ENCODE measurements at places on chromosomes 16 and 17.
A peak's percentile ranks its signal among the peaks of the same experiment; 100 is the strongest.

DNA sequence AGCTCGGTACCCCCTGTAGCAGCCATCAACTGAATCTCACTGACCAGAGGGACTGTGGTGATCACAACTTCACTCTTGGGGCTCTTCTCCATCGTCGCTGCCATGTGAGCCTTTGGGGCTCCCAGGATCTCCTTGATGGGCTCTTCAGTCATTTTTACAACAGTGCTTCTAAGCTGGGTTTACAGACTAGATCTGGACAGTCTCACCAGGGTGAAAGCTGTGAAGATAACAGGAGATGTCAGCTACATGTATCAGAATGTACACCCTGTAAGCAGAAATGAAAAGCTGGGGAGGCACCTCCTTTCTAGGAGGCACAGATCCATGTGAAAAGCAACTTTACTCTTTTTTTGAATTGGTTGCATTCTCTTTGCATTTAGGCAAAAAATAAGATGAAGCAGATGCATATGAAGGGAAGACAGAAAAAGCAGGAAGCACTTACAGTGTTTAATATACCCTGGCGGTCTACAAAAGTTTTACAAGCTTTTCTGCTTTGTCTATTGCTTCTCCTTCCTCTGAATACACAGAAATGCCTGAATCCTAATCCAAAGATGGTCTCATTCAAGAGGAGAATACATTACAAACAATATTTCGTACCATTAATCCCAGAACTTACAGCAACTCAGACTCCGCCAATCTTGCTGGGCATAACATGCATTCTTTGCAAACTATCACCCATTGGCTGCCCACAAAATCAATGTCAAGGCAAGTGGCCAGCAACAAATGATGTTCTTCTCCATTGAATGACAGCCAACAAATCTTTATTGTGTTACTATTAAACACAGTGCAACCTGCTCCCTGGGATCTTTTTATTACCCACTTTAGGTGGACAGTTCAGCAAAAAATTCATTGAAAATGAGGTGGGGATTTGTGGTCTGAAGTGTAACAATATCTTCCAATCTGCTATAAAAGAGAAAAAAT, 1.5 kb downstream of the TMEM100 start:
- no peak for DNase-seq

DNA sequence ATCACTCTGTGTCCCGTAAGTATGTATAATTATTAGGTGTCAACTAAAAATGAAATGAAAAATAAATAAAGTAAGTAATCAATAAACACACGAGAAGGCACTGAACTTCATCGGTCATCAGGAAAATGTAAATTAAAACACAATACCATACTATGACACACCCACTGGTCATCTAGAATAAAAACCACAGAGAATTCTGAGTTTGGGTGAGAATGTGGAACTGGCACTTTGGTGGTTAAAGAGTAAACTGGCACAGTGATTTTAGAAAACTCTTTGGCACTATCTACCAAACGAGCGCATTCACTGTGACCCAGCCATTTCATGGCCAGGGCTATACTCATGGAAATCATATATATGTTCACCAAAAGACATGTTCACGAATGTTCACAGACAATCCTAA, 98.2 kb downstream of the HS3ST3A1 start:
- DNase-seq = no peak

- DNase-seq = no peak
These were observed 407.1 kb upstream of the XYLT1 start for GRCh38 chr16:17877821-17878360.

GRCh38 chr17:80738020-80738808, 193.6 kb downstream of the RPTOR start:
- no peak for DNase-seq

GRCh38 chr16:26665166-26665939, 401.4 kb upstream of the C16orf82 start:
- no peak for DNase-seq

DNA sequence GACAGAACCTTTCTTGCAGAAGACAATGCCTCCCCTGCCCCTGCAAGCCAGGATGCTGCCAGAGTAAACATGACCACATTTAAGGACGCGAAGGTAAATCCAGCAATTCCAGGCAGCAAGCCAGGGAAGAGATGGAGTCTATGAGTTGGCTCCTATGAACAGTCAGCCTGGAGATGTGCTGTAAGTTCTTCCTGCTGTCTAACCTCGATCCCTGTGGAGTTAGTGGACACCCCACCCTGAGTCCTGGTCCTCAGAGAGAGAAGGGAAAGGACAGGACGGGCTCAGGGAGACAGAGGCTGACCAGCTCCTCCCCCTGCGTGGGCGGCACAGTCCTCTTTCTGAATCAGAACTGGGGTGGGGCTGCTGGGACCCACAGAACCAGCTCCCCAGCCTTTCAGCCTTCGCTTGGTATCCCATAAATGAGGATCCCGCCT, 24.9 kb downstream of the CDC42EP4 start:
- DNase-seq = no peak

DNA sequence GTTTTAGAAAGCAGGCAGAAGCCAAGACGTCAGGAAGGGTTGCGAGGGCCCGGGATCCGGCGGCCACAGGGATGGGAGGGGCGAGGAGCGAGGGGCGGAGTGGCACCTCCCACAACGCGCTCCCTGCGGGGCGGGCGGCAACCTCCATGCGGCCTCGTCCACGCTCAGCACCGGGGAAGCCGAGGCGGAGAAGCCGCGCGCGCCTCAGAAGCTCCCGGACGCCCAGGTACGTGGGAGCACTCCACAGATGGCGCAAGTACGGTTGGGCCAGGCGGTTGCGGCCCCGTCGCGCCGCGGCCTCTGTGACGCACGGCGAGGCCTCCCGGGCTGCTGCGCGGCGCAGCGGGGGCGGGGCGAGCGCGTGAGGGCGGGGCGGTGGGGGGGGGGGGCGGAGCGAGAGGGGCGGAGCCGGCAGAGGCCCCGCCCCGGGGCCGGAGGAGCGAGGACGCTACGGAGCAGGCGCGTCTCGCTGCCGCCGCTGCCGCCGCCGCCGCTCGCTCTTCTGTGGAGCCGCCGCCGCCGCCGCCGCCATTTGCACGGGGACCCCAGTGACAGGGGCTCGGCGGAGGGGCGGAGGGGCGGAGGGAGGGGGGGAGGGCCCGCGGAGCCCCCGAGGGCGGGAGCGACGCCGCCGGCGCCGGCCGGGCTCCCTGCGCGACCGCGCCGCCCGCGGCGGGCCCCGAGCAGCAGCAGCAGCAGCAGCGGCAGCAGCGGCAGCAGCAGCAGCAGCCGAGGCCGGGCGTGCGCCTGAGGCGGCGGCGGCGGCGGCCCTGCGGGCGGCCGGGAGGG, at the start of gene TENT4B:
TENT4B (plus strand) TSS at position 500 of the 789 bp plus-strand sequence. CDS start 316 bp downstream, outside the sequence.
- DNase-seq = peak; percentile 95

GRCh38 chr16:9854675-9855074, 327.6 kb downstream of the GRIN2A start:
- no peak for DNase-seq

DNA sequence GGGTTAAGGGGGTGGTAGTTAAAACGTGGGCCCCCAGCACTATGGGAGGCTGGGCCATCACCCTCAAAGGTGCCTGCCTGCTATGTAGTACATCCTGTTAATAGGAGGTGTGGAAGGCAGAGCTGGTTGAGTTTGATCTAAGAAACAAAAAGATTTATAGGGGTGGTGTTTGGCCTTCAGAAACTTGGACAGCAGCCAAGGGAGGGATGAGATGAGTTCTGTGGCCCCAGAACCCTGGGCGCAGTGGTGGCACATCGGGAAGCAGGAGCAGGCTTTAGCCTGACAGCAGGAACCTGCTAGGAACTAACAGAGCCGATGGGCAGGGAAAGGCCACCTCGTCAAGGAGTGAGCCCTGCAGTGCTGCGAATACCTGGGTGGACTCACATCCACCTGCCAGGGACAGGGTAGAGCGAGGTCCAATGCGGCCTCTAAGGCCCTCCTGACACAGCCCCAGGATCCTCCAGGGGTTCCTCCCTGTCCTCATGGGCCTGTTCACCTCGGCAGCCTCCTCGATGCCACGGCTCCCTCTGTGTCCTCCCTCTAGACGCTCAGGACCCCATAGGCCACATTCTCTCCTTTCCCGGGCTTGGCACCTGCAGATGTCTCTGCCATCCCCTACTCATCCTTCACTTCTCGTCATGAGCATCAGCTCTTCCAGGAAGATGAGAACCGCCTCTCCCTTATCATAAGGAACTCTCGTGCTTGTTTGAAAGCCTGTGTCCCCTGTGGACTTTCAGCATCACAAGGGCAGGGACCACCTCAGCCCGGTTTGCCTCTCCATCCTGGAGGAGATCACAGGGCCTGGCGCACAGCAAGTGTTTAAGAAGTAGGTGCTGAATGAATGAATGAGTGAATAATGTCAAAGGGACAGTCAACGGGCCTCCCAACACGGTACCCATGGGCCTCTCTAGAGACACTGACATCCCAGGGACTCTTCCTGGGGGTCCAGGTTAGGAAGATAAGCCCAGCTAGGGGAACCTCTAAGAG, 103.5 kb upstream of the TNRC6C start:
- DNase-seq = no peak

GRCh38 chr16:81313701-81314602, 810 bp upstream of the GAN start:
- DNase-seq = no peak

DNA sequence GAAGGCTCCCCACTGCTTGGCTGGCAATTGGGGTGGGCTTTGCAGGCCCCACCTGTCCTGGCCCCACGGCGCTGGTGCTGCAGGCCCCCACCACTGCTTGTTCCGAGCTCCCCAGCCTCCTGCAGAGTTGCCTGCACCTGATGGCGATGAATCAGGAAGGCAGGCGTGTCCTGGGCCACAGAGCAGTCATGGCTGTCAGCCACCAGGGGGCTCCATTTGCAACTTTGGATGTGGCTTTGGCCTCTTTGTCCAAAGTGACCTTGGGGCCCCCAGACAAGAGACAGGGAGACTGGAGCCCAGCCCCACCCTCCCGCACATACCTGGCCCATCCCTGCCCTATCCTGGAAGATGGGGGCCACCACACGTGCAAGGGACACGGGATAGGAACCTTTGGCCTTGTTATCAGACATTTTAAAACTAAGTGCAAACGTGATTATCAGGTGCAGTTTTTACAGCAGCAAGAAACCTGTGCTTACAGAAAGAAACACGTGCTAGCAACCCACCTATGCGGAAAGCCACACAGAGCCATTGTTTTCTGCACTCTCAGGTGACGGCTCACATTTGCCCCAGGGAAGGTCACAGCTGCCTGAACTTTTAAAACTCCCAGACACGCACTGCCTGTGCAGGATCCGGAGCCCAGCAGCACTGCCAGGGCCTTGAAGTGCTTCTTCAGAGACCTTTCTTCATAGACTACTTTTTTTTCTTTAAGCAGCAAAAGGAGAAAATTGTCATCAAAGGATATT, at the start of gene DNASE1:
DNASE1 (plus strand) TSS at position 443 of the 743 bp plus-strand sequence. CDS start 683 bp downstream, outside the sequence.
- peak; percentile 58 for DNase-seq

DNA sequence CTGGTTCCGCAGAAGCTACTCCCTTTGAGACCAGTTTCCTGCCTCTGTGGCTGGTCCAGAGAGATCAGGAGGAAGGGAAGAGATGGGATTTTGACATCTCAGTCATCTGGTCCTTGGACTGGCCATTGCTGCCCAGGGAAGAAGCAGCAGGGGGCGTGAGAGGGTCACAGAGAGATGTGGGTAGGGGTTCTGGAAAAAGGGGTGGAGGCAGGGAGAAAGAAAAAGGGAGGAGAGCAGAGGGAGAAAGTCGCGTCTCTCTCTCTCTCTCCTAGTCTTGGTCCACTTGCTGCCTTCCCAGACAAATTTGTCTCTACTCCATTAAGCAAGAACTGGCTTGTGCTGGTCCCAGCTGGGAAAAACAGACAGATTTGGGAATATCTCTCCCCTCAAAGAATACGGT, 4.4 kb downstream of the SHBG start:
- DNase-seq = no peak

- no peak for DNase-seq
These were observed 251.4 kb downstream of the PHKB start for GRCh38 chr16:47712276-47713224.

DNA sequence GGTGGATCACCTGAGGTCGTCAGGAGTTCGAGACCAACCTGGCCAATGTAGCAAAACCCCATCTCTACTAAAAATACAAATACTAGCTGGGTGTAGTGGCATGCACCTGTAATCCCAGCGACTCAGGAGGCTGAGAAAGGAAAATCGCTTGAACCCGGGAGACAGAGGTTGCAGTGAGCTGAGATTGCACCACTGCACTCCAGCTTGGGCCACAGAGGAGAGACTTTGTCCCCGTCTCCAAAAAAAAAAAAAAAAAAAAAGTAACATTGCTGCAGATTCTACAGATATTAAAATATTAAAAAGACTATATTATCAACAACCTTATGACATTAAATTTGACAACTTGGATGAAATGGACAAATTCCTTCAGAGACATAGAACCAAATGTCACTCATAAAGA, 25.7 kb downstream of the MBTD1 start:
- DNase-seq = no peak

- no peak for DNase-seq
These were observed 32.7 kb upstream of the SCNN1B start for GRCh38 chr16:23269248-23269953.

- DNase-seq = peak; percentile 70
These were observed 14.0 kb downstream of the NR1D1 start for GRCh38 chr17:40086150-40087044.

DNA sequence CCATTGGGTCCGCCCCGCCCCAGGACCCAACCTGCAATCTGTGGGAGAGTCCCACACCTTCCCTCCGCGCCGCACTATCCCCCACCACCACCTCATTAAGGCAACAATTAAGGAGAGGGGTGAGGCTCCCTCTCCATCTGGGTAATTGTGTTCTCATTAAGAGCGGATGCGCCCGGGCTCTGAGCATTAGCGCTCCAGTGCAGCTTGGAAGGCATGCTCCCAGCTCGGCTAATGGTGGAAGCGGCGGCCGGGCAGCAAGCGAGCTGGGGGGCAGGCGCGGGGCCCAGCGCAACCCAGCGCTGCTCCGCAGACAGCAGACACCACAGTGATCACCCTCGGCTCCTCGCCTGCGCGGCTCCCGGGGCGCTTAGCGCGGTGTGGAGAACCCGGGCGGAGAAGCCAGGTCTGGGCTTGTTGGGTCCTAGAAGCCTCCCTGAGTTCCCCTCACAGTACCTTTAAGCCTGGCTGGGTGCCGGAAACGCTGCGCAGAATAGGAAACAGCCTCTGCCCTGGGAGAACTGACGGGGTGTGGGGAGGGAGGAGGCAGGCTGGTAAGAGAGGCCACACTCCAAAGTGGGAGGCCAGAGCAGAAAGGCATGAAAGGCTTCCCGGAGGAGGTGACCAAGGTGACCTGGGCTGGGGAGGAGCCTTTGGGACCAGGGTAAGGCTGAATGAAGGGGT, 6.4 kb downstream of the CBLN1 start:
- no peak for DNase-seq

Measured in activated T-cell treated with anti-CD3 and anti-CD28 coated beads, Interleukin-2, amount 50 U/mL, for 1 hour (primary cell).